ENCODE measurements at places on chromosomes 3 and 15. TPM values are rescaled to one million over a fixed set of nuclear protein-coding genes. Genes with fewer than 3 reads are reported as not detected.

The CCR4 gene
- total RNA-seq: 177 TPM

The ADAMTS7 gene
- 2.3 TPM for total RNA-seq

The KBTBD8 gene
- 8.0 TPM for total RNA-seq

The CCDC33 gene
- total RNA-seq: not detected

The CFAP20DC gene
- 1.7 TPM for total RNA-seq
